ENCODE measurements at places on chromosomes 13 and 19.

GRCh38 chr19:961866-962620 is 22.1 kb upstream of the WDR18 start:
- DNase-seq, result no peak

- no peak for DNase-seq
Measured at GRCh38 chr13:99540530-99540929, 39.3 kb downstream of the TM9SF2 start.

DNA sequence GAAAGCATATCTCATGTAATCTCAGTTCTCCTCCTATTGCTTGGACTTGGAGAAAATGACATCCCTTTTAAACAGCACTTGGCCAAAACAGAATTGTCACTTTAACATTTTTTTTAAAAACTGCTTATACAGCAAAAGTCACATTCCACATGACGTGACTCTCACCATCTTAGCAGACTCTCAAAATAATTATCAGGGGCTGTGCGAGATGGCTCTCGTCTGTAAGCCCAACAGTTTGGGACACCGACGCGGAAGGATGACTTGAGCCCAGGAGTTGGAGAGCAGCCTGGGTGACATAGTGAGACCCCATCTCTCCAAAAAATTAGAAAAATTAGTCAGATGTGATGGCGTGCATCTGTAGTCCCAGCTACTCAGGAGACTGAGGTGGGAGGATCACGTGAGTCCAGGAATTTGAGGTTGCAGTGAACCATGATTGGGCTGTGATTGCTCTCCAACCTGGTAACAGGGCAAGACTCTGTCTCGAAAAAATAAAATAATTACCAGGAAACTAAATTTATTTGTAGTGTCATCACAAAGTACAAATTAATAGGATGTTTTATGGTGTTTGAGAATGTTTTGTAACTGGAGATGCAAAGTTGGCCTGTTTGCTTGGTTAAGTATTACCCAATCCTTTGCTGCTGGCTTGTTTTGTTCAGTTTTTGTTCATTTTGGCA is 8.8 kb downstream of the SAFB start:
- DNase-seq, result no peak

DNA sequence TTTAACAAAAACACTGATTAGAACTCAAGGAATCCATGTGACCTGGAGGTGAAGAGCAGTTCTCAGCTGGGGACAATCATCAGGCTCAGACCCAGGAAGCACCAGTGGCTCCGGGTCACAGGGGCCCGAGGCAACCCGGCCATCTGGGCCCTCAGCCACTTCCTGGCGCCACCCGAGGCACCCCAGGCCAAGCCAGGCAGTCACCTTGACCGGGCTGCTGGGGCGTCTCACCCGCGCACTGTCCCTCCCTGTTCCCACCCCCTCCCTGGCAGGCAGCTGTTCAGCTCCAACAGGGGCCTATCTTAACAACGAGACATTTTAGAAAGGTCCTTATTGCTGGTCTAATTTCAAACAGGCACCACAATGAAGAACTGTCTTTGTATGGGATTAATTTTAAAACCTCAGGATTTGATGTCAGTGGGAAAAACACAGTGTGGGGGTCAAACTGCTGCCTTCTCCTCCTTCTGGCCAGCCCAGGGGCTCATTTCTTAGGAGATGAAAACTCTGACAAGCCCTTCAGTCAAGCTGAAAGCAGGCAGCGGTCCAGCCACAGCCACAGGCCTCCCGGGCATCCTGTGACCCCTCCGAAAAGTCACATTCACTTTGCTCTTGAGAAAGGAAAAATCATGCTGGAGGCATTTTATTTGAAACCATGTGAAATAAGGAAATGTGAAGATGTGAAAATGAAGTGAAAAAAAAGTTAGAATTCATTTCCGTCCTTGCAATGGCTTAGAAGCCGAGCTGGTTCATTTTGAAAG is 83.3 kb downstream of the KCTD15 start:
- no peak for DNase-seq

GRCh38 chr19:8423817-8424223 is 10.7 kb downstream of the MARCHF2 start:
- no peak for DNase-seq

- no peak for DNase-seq
Measured at GRCh38 chr19:33400856-33401682, 27.6 kb downstream of the CEBPG start.

DNA sequence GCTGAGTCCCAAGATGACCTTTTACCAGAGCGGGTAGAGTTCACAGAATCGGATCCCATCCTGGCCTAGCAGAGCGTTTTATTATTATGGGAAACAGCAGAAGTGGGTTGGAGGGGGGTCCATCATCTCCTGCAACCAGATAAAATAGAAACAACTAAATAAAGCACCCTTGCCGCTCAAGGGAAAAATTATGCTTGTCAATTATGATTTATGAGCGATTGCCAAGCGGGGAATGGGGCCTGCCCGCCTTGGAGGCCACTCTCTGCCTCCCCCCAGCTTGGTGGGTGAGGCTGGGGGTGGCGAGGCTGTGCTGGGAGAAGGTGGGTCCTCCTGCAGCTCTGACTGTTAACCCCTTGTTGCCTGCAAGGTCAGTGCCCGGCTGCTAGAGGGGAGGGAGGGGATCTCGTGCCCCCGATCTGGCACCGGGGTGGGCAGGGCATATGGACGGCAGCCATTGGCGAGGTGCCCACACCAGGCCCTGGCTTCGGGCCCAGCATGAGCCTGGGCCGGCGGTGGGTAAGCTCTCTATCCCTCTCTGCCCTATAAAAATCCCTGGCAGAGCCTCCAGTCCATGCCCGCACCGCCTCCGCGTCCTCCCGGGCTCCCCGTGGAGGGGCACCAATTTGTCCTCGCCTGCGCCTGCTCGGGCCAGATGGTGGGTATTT is 129.1 kb downstream of the URI1 start:
- DNase-seq, result no peak

GRCh38 chr19:19568802-19569756 is 31.0 kb downstream of the CILP2 start:
- DNase-seq, result no peak

DNA sequence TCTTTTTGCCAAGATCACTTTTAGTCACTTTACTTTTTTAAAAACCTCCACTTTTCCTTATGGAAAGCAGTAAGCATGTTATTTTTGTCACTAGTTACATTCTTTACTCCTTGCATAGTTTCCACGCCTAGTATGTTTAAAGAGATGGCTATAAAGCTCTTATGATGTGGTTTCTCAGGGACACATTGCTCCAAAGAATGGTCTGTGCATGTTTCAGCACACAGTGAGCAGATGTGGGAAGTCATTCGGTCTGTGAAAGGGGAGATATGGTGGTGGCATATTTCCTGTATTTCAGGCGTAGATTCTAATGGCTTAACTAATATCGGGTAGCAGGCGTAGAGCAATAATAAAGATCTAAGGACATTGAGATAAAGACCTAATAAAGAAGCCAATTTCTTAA is 180.7 kb downstream of the SLITRK6 start:
- no peak for DNase-seq

DNA sequence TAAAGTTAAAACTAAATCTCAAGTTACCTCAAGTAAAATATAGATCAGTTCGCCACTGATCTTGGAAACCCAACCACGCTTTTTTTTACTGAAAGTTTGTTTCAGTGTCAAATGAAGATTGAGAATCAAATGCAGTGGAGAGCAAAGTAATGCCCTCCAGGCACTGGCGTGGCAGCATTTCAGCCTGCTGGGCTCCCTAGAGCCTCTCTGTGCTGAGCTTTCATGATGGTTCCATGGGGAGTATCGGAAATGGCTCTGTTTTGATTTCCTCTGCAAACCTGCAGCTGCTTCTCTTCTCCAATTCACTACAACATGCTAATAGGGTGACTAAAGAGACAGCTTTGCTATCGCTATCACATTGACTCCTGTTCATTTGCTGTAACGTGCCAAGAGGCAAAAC is 141.6 kb downstream of the FGF14 start:
- no peak for DNase-seq

Data from activated CD4-positive, CD25-positive, alpha-beta regulatory T cell (primary cell).